AG04450 (cell line): ENCODE measurements at places on chromosomes 11 and 22.

DNA sequence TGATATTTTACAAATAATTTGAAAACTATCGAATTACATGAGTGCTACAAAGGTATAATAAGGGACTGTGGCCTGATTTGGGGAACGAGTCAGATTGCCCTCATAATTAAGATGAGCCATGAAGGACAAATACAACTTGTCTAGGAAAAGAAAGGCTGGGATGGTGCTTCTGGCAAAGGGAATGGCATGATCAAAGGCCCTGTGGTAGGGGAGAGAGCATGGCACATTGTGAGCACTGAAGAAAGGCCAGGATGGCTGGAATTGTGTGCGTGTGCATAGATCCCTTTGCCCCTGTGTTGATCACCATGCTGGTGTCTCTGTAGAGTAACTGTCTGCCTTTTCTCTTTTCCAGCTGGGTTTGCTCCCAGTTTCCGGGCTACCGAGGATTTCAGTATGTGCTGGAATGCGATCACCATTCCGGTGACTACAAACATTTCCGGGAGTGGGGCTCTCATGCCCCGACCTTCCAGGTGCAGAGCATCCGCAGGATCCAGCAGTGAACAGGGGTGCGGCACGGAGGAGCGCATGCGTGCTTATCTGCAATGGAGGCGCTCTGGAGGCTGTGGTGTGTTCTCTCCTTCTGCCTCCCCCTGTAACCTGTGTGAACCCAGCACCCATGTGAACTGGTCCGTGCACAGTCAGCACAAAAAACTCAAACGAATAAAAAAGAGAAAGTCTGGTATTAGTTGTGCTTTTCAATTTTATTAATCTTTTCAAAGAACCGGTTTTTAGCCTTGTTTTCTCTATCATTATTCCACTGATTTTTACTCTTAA lies 8.4 kb downstream of the CRYBA4 start:
- no peak for DNase-seq

DNA sequence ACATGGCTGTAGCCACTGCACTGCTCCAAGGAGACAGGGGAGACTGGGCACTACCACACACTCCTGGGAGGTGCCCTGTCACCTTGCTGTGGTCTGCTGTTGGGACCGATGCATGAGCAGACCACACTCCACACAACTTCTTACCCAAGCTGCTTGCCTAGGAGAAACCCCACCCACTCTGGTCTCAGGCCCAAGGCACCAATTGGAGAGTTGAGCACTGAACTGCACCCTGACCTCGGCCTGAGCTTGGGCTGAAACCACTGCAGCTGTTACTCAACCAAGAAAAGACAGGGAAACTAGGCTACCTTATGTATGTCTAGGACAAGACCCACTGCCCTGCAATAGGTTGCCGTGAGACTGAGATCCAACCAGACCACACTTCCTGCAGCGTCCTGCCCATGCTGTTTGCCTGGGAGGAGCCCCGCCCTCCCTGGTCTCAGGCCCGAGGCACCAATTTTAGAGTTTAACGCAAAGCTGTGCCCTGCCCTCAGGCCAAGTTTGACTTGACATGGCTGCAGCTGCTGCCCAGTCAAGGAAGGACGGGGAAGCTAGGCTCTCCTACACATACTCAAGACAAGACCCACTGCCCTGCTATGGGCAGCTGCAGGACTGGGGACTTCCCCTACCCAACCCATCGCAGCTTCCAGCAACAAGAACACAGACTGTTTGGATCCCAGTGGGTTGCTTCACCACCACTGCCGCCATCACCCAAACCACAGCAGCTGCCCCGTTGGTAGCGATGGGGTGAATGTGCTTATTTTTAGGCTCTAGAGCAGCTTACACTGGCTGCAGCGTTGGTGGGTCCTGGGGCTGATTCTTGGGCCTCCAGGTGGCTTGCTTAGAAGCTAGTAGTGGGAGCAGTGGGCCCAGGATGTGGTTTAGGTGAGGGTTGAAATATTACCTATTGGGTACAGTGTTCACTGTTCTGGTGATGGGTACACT lies 66.8 kb downstream of the BRD1 start:
- DNase-seq: no peak

DNA sequence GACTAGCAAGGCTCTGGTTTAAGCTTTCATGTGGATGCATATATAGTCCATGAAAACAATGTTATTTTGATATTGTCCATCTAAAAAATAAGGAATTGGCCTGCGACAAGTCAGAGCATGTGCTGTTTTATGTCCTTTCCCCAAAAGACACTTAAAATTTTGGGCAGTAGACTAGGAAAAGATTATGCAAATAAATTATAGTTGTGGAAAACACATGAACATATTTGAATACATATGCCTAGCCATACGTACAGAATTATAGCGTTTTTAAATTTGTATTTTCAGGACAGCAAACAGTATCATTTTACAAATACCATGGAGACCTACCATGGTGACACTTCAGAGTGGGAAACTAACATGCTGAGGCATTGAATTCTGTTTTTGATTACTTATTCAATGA lies 113.8 kb upstream of the SLC5A12 start:
- no peak for DNase-seq

DNA sequence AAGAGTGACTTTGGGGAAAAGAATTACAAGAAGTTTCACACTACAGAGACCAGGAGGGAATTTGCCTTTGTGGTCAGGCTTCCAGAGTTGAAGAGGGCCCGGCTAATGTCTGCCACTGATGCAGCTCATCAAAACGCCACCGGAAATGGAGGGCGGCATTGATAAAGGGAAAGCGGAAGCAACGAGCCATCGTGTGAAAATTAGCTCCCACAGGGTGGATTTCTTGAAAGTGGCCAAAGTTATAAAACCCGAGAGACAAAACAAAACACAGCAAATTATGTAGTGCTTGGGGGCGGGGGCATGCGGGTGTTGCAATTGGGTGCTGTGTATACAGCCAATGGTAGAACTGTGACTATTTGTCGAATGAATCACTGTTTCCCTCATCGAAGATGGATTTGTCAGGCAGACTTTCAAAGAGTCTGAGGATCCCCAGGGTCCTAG lies 113.0 kb downstream of the ADAMTS15 start:
- DNase-seq: no peak

DNA sequence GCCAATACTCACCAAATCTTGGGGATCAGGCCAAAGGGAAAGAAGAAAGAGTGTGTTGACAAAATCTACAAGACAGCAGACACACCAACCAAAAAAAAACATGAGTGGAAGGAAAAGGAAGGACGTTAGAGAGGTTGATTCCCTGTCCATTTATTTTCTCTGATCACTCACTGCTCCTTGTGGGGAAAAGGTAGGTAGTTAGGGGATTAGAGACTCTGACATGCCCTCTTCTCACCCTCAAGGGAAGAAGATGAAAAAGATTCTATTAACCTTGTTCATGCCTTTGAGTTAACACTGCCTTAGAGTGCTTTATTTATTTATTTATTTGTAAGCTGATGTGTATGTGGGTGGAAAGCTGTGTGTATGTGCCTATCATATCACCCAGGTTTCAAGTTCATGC lies at the start of gene OR52H1:
Gene OR52H1, minus strand, starts transcription at position 101 of the 400 bp plus-strand sequence. CDS start 3,035 bp downstream, outside the sequence.
- no peak for DNase-seq

- no peak for DNase-seq
Measured at GRCh38 chr11:27968461-27968860, 139.5 kb downstream of the KIF18A start.

DNA sequence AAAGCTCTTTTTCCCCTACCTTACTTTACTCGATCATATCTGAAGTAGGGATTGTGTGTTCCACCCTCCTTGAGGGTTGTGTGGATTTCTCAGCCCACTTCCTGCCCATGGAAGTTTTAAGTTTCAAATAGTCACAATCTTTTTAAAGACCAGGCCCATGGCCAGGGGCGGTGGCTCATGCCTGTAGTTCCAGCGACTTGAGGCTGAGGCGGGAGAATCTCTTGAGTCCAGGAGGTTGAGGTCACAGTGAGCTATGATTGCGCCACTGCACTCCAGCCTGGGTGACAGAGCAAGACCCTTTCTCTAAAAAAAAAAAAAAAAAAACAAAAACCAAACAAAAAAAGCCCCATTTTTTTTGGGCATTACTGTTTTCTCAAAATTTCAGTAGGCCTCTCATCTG lies 36.3 kb upstream of the LRRC10B start:
- DNase-seq: no peak

- no peak for DNase-seq
Measured at GRCh38 chr11:100031973-100032372, 655.1 kb upstream of the ARHGAP42 start.

GRCh38 chr11:110857892-110858546 lies 145.8 kb upstream of the ARHGAP20 start:
- DNase-seq: peak; percentile 13

- no peak for DNase-seq
Measured at GRCh38 chr22:26642465-26643417, 14.6 kb upstream of the MIAT start.
